ENCODE measurements at places on chromosomes 2 and 18.

DNA sequence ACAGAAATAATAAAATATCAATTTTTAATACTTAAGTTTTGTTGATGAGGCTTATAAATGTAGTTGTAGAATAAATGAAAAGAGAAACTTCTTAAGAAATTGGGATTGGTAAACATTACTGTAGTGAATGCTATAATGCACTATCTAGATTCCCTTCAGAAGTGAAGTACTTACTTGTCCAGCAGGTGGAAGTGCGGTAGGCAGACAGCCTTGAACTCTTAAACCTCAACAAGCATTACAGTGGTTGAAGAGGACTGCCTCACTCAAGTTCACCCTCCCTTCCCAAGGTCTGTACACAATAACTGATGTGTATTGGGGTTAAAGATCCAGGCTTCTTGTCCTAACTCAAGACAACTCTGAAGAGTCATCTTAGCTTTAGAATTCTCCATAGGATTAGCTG is 931.0 kb upstream of the LRRTM1 start:
- no peak for DNase-seq

DNA sequence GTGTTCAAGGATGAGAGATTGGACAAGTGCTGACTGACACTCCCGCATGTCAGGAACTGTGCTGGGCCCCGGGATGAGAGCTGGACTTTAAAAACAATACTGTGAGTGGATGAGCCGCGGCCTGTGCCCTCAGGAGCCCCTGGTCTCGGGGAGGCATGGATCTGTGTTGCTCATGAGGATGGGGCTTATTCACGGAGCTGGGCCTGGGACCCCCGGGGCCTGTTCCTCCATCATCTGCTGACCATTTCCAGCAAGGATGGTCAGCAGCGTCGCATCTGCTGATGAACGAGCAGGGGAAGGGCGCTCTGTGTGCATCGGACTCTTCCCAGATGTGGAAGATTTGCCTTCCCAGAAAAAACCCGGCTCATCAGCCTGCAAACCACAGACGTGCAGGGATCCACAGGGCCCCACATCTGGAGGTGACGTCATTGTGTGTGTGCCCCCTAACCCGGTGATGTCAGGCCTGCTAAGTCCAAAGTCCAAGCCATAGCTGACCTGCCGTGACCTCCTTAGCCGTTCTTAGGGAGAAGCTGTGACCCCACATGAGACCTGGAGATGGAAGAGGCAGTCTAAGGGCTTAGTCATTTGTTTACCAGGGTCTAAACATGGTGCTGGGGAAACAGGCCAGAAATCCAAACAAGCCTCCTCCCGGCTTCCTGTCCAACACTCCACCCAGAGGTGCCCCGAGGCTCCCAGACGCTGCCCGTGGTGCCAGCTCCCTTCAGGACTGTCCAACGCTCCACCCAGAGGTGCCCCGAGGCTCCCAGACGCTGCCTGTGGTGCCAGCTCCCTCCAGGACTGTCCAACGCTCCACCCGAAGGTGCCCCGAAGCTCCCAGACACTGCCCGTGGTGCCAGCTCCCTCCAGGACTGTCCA is 143.9 kb downstream of the PXDN start:
- DNase-seq = no peak

DNA sequence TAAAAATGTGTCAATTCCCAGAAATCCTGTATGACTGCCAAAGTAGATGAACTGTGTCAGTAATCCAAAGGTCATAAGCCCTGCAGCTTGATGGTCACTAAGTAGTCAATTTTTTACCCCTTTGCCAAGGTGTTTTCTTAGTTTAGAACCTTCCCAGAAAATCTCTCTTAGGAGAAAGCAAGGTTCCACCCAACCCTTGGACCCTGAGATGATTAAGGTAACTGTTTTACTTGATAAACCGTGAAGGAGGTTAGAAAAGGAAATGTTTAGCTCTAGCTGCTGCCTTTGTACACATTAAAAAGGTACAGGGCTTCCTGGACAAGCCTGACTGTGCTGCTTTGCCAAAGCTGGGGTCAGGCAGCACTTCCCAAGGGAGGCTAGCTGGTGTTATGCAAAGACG is 24.4 kb upstream of the LRP2 start:
- DNase-seq = no peak

GRCh38 chr2:56288838-56289580 is 105.2 kb downstream of the CCDC85A start:
- peak; percentile 15 for DNase-seq

GRCh38 chr2:198080879-198081765 is 276.7 kb downstream of the PLCL1 start:
- DNase-seq = no peak

- no peak for DNase-seq
Observed at GRCh38 chr2:120892271-120892966, 156.8 kb downstream of the GLI2 start.

GRCh38 chr2:9110346-9110884 is 96.2 kb upstream of the ASAP2 start:
- no peak for DNase-seq

- DNase-seq = no peak
Observed at GRCh38 chr18:42185486-42185885, 230.5 kb downstream of the PIK3C3 start.

GRCh38 chr2:111208639-111209038 is 87.9 kb downstream of the BCL2L11 start:
- no peak for DNase-seq

- peak; percentile 81 for DNase-seq
Observed at GRCh38 chr2:99865818-99866676, 276.3 kb downstream of the AFF3 start.

- no peak for DNase-seq
Observed at GRCh38 chr2:39989888-39990287, 210.8 kb upstream of the THUMPD2 start.

DNA sequence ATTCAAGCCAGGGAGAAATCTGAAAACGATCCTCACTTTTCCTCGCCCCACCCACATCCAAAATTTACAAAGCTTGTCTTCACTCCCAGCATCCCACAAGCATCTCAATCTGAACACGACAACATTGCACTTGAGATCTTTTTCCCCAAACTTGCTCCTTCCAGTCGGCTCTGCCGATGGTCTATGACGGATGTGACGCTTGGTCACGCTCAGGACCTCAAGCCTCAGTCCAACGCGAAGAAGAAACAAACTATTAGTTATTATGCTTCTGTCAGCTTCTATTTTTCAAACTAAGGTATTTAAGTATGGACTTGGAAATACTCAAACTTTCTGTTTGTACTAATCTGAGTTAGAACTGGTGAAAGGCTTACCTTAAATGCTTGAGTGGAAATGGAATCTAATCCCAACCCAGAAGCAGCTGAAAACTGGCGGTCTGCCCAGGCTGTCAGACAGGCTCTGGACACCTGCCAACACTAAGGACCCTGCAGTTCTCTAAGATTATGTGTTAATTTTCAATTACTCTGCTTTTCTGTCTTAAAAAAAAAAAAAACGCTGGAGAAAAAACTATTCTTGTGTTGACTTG is 132.1 kb upstream of the DNMT3A start:
- DNase-seq = peak; percentile 61

DNA sequence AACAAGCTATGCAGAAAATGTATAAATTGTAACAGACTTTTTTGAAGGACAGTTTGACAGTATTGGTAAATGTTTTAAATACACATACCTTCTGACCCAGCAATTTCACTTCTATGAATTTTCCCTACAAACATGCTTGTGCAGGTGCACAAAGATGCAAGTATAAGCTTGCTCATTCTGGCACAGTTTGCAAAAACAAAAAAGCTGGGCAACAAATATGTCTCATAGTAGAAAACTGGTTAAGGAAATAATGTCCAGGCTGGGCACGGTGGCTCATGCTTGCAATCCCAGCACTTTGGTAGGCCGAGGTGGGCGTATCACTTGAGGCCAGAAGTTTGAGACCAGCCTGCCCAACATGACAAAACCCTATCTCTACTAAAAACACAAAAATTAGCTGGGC is 96.9 kb upstream of the NEDD4L start:
- DNase-seq = no peak

DNA sequence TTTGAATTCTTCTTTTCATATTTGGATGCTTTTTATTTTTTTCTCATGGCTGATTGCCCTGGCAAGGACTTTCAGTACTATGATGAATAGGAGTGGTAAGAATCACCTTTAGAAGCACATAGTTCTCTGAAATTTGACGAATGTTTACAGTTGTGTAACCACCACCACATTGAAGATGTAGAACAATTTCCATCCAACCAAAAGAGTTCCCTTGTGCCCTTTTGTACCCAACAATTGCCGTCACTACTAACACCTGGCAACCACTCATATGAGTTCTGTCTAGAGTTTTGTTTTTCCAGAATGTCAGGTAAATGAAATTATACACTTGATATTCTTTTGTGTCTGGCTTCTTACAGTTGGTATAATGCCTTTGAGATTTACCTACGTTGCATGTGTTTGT is 28.7 kb upstream of the SLC16A14 start:
- DNase-seq = no peak

GRCh38 chr2:209236377-209236776 is 187.5 kb upstream of the MAP2 start:
- no peak for DNase-seq

DNA sequence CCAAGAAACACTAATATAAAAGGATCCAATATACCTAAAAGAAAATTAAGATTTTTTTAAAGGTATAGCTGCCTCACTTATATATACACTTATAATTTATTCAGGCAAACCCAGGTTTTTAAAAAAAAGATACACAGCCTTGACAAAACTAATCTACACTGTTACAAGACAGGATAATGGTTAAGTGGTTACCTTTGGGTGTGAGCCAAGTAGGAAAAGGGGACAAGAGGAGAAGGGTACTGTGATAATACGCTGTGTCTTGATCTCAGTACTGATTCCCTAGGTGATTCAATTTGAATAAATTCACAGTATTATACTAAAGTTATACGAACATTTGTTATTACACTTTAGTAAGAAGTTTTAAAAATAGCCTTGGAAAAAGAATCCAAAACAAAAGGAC is 30.6 kb downstream of the KLHL41 start:
- DNase-seq = no peak

- peak; percentile 50 for DNase-seq
Observed at GRCh38 chr2:1024981-1025380, 74.3 kb downstream of the SNTG2 start.

GRCh38 chr2:185793532-185794345 is 55.1 kb downstream of the FSIP2 start:
- peak; percentile 35 for DNase-seq

- DNase-seq = no peak
Observed at GRCh38 chr18:30623401-30624065, 419.0 kb downstream of the DSC3 start.

GRCh38 chr2:61443342-61444041 is 27.4 kb downstream of the USP34 start:
- no peak for DNase-seq

DNA sequence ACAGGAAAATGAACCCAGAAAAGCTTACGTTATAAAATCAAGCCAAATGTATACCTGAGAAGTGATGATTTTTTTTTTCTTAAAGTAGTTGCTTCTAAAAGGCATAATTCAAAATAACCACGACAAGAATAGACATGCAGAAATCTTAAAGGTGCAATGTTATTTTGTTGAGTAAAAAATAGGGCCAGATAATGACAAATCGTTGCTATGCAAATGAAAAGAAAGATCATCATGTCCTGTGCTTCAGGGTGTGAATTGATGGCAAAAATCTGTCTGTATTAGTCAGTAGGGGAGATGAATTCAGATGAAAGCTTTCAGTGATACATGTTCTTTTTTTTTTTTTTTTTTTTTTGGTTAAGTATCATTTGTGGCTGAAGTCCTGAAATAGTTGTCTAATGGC is 24.0 kb downstream of the LYPD6B start:
- DNase-seq = no peak

GRCh38 chr18:50277942-50278341 is 3.4 kb downstream of the MBD1 start:
- DNase-seq = peak; percentile 28

DNA sequence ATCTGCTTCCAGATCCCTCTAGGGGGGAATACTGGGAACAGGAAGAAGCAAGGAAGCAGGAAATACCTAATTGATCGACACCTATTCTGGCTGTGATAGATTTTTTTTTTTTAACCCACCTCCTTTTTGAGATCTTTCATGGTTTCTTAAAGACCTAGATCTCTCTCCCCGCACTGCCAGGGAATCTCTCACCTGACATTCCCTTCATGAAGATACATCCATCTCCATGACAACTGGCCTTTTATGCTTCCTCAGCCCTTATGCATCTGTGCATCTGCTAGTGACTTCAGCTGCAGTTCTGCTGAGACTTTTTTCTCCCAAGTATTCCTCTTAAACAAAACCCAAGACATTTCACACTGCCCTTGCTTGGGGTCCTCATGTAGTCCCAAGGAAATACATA is 21.1 kb upstream of the CPO start:
- DNase-seq = no peak

DNA sequence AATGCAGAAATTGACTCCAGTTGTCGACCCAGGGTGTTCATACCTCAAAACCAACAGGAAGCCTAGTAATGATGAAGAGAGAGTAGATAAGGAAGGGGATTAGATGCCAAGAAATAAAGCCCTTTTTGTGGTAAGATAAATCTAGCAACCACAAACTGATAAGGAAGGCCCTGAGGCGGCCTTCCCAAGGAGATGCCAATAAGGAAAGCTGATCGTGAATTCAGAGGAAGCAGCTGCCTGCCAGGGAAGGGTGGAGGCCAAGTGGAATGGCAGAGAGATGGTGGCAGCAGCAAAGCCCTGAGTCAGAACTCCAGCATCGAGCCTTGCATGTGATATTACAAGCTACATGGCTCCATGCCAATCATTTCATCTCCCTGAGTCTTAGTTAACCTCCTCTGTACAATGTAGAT is 126.3 kb downstream of the IRS1 start:
- DNase-seq = peak; percentile 81

GRCh38 chr2:237627441-237628246 is at the start of gene LRRFIP1:
Gene LRRFIP1 (plus strand): TSS chr2:237627587. CDS start chr2:237627645, 58 bp downstream.
- DNase-seq = peak; percentile 45

GRCh38 chr2:60764736-60765534 is 8.9 kb downstream of the PAPOLG start:
- peak; percentile 11 for DNase-seq

GRCh38 chr18:73681398-73681797 is 466.2 kb downstream of the FBXO15 start:
- no peak for DNase-seq

DNA sequence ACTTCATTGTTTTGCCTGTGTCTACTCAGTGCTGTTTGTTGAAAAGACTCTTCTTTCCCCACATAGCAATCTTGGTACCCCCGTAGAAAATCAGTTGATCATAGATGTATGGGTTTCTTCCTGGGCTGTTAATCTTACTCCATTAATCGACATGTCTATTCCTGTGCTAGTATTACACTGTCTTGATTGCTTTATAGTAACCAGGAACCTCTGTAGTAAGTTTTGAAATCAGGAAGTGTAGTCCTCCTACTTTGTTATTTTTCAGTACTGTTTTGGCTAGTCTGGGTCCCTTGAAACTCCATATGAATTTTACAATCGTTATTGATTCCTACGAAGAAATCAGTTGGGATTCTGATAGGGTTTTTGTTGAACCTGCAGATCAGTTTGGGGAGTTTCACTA is 78.8 kb upstream of the FAM136A start:
- no peak for DNase-seq

DNA sequence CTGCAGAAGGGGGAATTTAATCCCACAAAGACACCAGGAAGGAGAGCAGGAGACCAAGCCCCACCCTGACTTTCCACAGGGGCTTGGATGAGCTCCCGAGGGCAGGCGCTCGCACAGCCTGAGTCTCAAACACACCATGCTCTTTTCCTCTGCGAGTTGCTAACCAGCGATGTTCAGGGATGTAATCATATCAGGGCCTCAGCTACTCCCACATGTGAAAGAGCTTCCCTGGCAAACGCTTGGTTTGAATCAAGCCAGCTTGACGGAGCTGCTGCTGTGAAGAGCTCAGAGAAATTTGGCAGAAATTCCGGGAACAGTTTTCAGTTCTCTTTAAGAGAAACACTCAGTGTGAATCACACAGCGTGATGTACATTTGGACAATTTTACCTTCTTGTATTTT is 385.8 kb downstream of the GALR1 start:
- DNase-seq = no peak

- peak; percentile 90 for DNase-seq
Observed at GRCh38 chr2:99841749-99842148, 300.6 kb downstream of the AFF3 start.
